ENCODE measurements at places on chromosomes 4 and X.

DNA sequence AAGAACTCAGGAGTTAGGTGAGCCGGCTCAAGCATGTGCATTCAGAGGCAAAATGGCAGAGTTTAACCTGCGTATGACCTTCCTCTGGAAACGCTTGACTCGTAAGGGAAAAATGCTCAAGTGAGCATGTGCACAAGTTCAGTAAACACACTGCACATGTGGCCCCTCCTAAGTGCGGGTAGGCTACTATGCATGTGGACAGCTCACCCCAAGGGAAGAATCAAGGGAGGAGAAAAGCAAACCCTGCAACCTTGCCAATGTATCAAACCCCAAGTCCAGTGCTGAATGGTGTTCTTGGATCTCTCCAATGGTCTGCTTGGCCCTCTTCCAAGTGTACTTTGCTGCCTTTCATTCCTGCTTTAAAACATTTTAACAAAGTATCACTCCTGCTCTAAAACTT, 407.1 kb downstream of the ADAM29 start:
- no peaks in the 10 kb centered on the region for H3K36me3 ChIP-seq
- no peak for DNase-seq
- H3K27me3 ChIP-seq: no peaks in the 10 kb centered on the region

GRCh38 chr4:74018771-74019170, 19.7 kb downstream of the CXCL3 start:
- no peak for DNase-seq
- no peaks in the 10 kb centered on the region for H3K36me3 ChIP-seq
- H3K27me3 ChIP-seq: no peaks in the 10 kb centered on the region
- no peak overlapping the region for H3K27ac ChIP-seq

DNA sequence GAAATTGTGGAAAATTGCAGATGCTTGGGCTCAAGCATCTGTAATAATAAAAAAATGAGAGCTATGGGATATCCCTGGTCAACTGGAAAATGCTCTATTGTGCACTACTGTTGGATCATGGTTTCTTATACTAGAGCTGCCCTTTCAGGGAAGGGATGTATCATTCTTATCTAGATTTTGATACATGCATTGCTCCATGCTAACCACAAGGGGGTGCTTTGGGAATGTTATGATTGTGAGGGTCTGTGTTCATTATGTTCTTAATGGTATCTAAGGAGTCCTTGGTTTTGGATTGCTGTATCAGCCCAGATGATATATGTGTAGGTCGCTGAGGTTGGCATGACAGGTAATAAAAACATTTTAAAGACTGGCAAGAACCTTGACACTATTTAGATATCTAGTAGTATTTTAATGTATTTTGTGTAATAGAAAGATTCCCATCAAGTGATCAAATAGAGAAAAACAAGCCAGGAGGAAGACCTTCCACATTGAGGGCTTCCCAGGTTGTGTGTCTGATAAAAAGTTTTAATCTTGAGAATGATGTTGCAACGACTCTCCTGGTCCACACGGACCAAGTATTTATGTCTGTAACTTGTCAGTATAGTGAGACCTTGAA, 49.2 kb upstream of the TLR2 start:
- no peaks in the 10 kb centered on the region for H3K27me3 ChIP-seq
- H3K4me1 ChIP-seq: no peaks in the 10 kb centered on the region
- H3K27ac ChIP-seq: no peak overlapping the region
- no peak for DNase-seq
- no peaks in the 10 kb centered on the region for H3K36me3 ChIP-seq

DNA sequence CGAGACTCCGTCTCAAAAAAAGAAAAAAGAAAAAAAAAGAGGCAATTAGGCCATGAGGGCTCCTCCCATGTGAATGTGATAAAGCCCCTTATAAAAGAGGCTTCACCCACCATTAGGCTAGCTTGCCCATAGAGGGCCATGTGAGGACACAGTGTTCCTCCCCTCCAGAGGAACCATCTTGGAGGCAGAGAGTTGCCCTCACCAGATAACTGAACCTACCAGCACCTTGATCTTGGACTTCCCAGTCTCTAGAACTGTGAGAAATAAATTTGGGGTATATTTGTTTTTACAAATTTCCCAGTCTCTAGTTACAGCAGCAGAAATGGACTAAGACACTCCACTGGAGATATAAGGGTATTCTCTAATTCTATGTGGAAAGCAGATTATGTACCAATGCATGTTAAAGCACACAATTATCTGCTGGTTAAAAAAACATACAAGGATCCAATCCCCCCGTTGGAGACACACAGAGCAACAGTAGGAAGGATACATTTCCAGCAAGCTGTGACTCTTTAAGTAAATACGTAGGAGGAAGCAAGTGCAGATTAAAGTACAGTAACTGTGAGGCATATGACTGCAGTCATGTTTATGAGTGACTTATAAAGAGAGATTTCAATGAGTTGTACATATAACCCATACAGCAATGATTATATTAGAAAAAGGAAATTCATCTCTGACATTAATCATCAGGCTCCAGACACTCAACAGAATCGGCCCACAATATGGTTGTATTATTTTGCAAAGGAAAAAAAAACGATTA, 21.4 kb downstream of the SH3RF1 start:
- no peak overlapping the region for H3K4me3 ChIP-seq
- no peak for DNase-seq
- H3K36me3 ChIP-seq: no peaks in the 10 kb centered on the region
- no peaks in the 10 kb centered on the region for H3K27me3 ChIP-seq

GRCh38 chr4:150280081-150280895, 202.0 kb downstream of the DCLK2 start:
- H3K27ac ChIP-seq: peak overlapping the region; percentile 70
- no peak overlapping the region for H3K4me3 ChIP-seq
- peak; percentile 37 for DNase-seq
- H3K36me3 ChIP-seq: no peaks in the 10 kb centered on the region
- no peaks in the 10 kb centered on the region for H3K4me1 ChIP-seq

DNA sequence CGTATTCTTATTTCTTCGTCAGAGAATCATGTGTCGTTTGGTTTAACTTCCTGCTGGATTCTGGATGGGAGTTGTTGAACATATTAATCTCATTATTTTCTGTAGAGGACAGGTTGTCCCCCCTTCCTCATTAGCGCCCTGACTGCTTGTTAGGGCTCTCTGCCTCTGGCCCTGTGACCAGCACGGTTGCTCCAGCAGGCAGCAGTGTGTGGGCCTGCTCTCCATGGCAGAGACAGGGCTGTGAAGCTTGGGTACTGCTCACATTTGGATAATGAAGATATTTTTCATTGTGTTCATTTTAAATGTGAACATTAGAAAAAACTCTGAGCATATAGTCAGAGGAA, 102.7 kb downstream of the KLHL8 start:
- DNase-seq: no peak
- no peak overlapping the region for H3K4me3 ChIP-seq
- peak overlapping the region; percentile 46 for H3K27ac ChIP-seq
- H3K27me3 ChIP-seq: no peaks in the 10 kb centered on the region
- H3K4me1 ChIP-seq: no peaks in the 10 kb centered on the region

GRCh38 chrX:136674270-136674985, 26.5 kb downstream of the CD40LG start:
- no peak overlapping the region for H3K27ac ChIP-seq
- no peaks in the 10 kb centered on the region for H3K4me1 ChIP-seq
- no peak overlapping the region for H3K4me3 ChIP-seq
- DNase-seq: no peak

- H3K4me3 ChIP-seq: no peak overlapping the region
- DNase-seq: no peak
- no peaks in the 10 kb centered on the region for H3K4me1 ChIP-seq
- no peaks in the 10 kb centered on the region for H3K27me3 ChIP-seq
Observed at GRCh38 chrX:35289952-35290351, 347.4 kb downstream of the FAM47B start.

DNA sequence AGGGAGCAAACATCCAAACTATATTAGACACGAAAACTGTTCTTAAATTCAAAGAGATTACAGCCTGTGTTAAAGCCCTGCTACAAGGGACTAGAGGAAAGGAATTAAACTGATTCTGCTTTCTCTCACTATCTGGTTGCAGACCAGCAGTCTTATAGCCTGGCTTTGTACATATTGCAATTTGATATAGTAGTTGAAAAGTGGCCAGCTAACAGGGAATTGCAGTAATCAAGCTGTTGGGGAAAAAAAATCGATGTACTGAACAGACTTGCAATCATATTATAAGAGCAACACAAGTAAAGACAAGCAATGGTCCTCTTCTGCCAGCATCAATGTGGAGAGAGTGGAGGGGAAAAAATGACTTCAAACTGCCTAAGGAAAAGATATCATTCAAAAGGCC, 364.4 kb upstream of the EPHA5 start:
- H3K4me3 ChIP-seq: no peak overlapping the region
- no peaks in the 10 kb centered on the region for H3K36me3 ChIP-seq
- DNase-seq: no peak
- no peaks in the 10 kb centered on the region for H3K4me1 ChIP-seq
- no peaks in the 10 kb centered on the region for H3K27me3 ChIP-seq

- H3K27ac ChIP-seq: no peak overlapping the region
- H3K27me3 ChIP-seq: no peaks in the 10 kb centered on the region
- no peak overlapping the region for H3K4me3 ChIP-seq
- no peaks in the 10 kb centered on the region for H3K4me1 ChIP-seq
- no peaks in the 10 kb centered on the region for H3K36me3 ChIP-seq
Observed at GRCh38 chr4:182494103-182494502, 250.9 kb downstream of the TENM3 start.

DNA sequence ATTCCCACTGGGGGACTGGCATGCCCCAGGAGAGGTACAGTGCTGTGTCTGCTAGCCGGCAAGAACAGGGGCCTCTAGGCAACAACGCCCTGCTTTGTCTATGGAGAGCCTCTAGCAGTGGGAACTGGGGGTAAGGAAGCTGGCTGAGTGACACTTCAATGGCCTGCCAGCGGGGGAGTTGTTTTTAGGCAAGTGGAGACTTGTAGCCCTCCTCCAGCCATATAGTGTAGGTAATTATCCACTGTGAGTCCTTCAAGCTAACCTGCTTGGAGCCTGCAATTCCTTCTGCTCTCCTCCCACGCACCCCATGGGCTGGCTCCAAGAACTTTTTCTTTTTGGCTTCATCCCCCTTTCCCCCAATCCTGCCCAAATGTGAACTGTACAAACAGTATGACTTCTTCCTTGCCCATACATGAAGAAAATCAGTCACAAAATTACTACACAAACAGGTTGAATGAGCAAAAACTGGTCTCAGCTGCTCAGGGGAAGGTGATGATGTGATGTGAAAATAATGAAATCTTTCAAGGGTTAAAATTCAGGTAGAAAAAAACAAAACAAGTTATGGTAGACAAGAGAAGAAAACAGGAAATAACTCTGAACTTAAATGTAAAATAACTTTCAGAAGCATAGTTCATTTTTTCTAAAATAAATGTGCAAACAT, 33.1 kb downstream of the LEF1 start:
- no peaks in the 10 kb centered on the region for H3K27me3 ChIP-seq
- no peak for DNase-seq
- no peak overlapping the region for H3K27ac ChIP-seq
- H3K4me1 ChIP-seq: no peaks in the 10 kb centered on the region

- no peaks in the 10 kb centered on the region for H3K4me1 ChIP-seq
- H3K27me3 ChIP-seq: no peaks in the 10 kb centered on the region
- H3K36me3 ChIP-seq: no peaks in the 10 kb centered on the region
- no peak overlapping the region for H3K4me3 ChIP-seq
- DNase-seq: no peak
Observed at GRCh38 chrX:98795636-98796035, 1614.4 kb downstream of the PCDH19 start.

GRCh38 chrX:109350551-109350950, 131.3 kb downstream of the GUCY2F start:
- no peak overlapping the region for H3K27ac ChIP-seq
- no peak overlapping the region for H3K4me3 ChIP-seq
- H3K36me3 ChIP-seq: no peaks in the 10 kb centered on the region
- H3K4me1 ChIP-seq: no peaks in the 10 kb centered on the region
- DNase-seq: no peak

DNA sequence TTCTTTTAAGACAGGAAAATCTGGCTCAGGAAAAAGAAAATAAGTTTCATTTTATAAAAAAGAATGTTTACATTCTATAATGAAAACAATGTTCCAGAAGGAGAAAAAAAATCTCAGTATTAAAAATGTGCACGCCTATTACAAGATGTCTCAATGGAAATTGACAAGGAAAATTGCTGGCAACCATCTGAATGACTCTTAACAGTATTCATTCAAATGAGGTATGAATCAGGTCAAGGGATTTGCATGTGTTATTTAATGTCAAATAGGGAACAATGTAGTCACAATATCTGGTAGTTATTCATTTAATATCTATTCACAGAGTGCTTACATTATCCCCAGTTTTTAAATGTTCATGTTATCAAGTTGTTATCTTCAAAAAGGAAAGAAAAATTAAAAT, 208.4 kb upstream of the TRAM1L1 start:
- H3K4me1 ChIP-seq: no peaks in the 10 kb centered on the region
- H3K27me3 ChIP-seq: no peaks in the 10 kb centered on the region
- H3K4me3 ChIP-seq: no peak overlapping the region

GRCh38 chr4:160038615-160039014, 935.7 kb downstream of the RAPGEF2 start:
- no peak overlapping the region for H3K27ac ChIP-seq
- no peak for DNase-seq
- no peaks in the 10 kb centered on the region for H3K4me1 ChIP-seq
- H3K36me3 ChIP-seq: no peaks in the 10 kb centered on the region
- no peaks in the 10 kb centered on the region for H3K27me3 ChIP-seq
- no peak overlapping the region for H3K4me3 ChIP-seq

DNA sequence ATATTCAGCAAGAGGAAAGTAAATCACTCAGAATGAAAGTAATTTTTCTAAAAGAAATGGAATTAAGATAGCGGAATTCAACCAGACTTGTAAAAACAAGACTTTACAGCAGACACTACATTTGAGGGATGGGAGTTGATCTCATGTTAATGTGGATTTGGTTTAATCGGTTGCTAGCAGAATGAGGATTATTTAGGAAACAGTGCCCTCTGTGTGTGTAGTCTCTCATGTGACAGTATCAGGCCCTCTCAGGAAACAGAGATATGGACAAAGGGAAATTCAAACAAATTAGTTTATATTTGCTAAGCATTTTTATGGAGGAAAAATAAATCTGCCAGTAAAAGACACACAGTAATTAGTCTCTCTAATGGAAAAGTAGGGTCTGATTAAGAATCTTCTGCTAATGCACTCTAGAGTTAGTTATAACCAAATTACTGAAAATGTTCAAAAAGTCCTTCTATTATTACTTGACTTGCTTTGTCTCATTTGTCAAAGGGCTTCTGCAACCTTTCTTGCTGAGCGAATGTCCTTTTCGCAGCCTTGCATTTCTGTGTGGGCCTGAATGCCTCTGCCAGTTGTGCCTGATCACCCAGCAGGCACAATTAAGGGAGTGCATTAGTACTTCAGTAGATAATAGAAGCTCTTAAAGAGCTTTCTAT, 1282.3 kb upstream of the TENM3 start:
- H3K4me1 ChIP-seq: no peaks in the 10 kb centered on the region
- H3K4me3 ChIP-seq: no peak overlapping the region
- DNase-seq: no peak
- H3K27me3 ChIP-seq: no peaks in the 10 kb centered on the region
- no peaks in the 10 kb centered on the region for H3K36me3 ChIP-seq

GRCh38 chrX:153184787-153185186, 5.7 kb downstream of the MAGEA1 start:
- no peaks in the 10 kb centered on the region for H3K4me1 ChIP-seq
- H3K4me3 ChIP-seq: no peak overlapping the region
- H3K27ac ChIP-seq: no peak overlapping the region
- no peaks in the 10 kb centered on the region for H3K36me3 ChIP-seq
- no peak for DNase-seq

- no peaks in the 10 kb centered on the region for H3K36me3 ChIP-seq
- H3K4me3 ChIP-seq: no peak overlapping the region
- DNase-seq: no peak
- no peaks in the 10 kb centered on the region for H3K27me3 ChIP-seq
- no peaks in the 10 kb centered on the region for H3K4me1 ChIP-seq
Observed at GRCh38 chr4:145939441-145939750, 773 bp upstream of the ZNF827 start.
